T-helper 1 cell (primary cell): ENCODE measurements at places on chromosomes 12 and 14.

DNA sequence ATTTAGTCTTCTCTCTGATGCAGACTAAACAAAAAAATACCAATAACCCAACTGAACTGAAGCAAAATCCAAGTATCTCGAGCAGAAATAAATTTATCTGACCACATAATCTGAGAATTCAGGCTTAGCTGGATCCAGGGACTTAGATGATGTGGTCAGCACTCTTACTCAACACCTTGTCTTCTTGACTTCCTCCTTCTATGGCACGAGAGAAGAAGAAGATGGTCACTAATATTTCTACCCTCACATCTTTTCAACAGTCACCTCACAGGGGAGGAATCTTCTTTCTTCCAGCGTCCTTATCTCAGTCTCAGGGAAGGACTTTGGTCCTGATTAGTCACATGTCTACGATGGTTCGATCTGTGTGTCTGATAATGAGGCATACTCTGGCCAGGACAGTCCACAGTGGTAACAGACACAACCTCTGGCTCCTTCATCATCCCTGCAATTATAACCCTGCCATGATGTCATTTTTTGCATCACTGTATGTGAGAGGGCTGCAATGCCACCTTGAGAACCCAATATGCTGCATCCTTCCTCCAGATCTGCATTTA lies 15.8 kb downstream of the RGS6 start:
- DNase-seq = no peak

DNA sequence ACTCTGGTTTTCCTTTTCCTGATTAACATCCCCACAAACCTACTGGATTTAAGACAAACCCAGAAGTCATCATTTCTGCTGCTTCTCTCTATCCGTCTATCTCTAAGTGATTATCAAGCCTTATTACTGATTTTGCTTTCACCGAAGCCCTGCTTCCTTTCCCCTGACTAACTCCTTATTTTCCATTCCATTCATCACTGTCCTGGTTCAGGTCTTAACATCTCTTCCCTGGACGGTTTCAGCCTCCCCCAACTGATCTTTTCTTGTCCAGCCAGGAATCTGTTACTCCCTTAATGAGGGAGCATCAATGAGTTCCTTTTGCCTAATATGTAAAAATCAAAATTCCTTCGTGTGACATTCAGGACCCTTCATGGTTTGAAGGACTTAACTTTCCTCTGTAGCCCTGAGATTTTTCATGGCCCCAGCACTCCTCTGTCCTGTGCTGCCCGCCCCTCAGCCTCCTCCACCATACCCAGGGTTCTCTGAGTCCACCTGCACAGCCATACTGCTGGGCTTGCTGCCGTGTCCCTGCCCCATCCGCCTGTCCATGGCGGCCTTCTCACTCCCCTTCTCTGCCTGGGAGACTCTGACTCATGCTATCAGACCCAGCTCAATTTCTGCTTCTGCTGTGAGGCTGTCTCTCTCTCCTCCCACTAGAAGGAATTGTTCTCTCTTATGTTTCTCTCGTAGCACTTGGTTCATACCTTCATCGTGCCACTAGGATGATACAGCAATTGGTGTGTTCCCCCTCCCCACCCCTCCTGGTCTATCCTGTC lies 167.8 kb upstream of the HIF1A start:
- DNase-seq = no peak

GRCh38 chr12:8466241-8466640 lies 10.5 kb downstream of the CLEC6A start:
- DNase-seq = no peak

DNA sequence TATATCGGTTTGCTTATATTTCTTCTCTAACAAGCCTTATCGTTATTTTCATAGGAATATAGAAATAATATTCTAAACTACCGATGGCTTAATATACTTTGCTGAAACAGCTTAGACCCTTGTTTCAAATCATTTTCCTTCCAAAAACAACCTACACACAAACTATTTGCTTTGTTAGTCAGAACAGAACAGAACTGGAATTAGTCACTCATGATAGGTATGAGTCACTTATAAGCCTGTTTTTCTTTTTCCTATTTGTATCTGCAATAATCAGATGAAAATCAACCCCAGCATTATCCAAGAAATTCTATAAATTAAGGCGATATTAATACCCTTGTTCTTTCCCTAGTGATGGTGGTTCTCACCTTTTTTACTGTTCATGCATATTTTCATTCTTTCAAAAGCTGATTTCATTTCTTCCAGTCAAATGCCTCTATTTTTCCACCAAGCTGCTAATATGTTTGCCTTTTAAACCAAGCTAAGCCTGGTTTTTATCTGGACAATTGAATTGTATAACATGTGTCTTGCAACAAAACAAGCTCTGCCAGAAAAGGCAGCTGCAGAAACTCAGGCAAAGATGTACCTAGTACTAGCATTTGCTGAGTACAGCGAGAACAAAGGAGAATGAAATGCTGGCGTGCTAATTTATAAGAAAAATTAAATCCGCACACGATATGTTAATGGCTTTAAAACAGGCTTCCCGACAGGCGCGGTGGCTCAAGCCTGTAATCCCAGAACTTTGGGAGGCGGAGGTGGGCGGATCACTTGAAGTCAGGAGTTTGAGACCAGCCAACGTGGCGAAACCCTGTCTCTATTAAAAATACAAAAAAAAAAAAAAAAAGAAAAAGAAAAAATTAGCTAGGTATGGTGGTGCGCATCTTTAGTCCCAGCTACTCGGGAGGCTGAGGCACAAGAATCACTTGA lies 1418.2 kb downstream of the AACS start:
- DNase-seq = no peak

- peak; percentile 64 for DNase-seq
Observed at GRCh38 chr14:103910262-103910935, 17.9 kb upstream of the TDRD9 start.

DNA sequence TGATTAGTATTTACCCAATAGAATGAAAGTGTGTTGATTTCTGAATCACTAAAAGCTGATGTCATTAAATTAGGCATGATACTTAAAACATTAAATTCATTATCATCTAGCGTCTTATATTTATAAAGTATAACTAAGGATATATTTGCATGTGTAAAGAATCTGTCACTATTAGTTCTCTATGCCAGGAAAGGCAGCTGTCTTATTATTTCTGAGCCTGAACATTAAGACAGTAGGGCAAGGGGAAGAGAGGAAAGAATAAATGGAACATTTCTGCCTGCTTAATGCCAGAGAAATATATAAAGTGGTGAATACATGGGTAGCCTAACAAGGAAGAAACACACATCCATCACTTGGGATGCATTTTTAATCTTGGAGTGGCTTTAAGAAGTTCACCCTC lies 965.1 kb upstream of the TMEM132C start:
- DNase-seq = no peak

DNA sequence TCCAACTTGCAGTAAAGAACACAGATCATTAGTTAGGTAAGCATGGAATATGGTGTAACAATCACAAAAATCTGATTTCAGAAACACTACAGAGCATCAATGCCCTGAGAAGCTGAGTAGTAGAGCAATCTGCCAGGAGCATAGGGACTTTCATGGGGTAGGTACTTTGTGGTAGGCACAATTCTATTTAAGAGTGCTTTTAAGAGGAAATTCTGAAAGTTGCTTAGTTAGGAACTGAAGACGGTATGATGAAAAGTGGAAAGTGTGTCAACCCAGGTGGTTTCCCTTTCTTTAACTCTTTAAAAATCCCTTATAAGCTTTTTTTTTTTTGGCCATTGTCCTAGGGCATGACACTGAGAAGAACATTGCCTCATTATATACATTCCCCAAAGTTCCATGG lies 535.7 kb upstream of the FBXO33 start:
- no peak for DNase-seq

DNA sequence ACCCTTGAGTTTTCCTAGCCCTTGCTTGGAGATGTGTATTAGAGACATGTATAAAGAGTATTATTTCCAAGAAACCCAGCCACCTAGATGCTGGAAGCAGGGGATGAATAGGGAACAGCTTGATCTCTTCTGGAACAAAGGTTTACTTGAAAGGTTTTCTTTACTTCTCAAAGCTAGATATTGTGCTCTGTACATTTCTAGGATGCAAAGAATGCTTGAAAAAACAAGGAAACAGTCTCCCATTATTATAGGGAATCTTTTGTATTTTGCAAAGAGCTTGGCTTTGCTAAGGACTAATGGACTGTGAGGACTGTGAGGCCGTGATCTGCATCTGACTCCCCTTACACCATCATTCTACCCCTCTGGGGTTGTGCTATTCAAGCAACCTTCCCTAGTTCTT lies 77.9 kb downstream of the PRICKLE1 start:
- no peak for DNase-seq

GRCh38 chr14:41062826-41063225 lies 543.9 kb upstream of the LRFN5 start:
- no peak for DNase-seq
